ENCODE measurements at places on chromosomes 1 and 21.

- no peak for DNase-seq
These were observed 38.1 kb downstream of the RCSD1 start for GRCh38 chr1:167668108-167668507.

- DNase-seq = no peak
These were observed 3.4 kb downstream of the FAM43B start for GRCh38 chr1:20555758-20556120.

GRCh38 chr1:214002472-214002871 is 14.7 kb downstream of the PROX1 start:
- DNase-seq = no peak

GRCh38 chr1:165695031-165695430 is 3.3 kb downstream of the ALDH9A1 start:
- no peak for DNase-seq

GRCh38 chr1:22326372-22326915 is 125.2 kb upstream of the ZBTB40 start:
- DNase-seq = no peak

- no peak for DNase-seq
These were observed 257.7 kb downstream of the KCNH1 start for GRCh38 chr1:210876275-210876674.

- no peak for DNase-seq
These were observed 178.6 kb downstream of the PRDM16 start for GRCh38 chr1:3247521-3248121.

GRCh38 chr1:11502516-11502915 is 23.6 kb downstream of the DISP3 start:
- no peak for DNase-seq

DNA sequence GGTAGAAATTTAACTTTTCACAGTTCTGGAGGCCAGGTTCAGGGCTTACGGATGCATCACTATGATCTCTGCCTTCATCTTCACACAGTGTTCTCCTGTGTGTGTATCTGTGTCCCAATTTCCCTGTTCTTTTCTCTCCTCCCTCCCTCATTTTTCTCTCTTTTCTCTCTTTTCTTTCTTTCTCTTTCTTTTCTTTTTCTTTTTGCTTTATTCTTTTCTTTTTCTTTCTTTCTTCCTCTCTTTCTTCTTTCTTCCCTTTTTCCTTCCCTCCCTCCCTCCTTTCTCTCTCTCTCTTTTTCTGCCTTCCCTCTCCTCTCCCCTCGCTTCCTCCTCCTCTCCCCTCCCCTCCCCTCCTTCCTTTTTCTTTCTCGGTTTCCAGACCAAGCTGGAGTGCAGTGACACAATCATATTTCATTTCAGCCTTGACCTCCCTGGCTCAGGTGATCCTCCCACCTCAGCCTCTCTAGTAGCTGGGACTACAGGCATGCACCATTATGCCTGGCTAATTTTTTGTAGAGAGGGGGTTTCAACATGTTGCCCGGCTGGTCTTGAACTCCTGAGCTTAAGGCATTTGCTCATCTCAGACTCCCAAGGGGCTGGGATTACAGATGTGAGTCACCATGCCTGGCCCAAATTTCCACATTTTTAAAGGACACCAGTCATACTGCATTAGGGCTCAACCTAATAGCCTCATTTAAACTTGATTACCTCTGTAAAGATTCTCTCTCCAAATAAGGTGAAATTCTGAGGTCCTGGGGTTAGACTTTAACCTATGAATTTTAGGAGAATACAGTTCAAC is 115.9 kb downstream of the HUNK start:
- no peak for DNase-seq

DNA sequence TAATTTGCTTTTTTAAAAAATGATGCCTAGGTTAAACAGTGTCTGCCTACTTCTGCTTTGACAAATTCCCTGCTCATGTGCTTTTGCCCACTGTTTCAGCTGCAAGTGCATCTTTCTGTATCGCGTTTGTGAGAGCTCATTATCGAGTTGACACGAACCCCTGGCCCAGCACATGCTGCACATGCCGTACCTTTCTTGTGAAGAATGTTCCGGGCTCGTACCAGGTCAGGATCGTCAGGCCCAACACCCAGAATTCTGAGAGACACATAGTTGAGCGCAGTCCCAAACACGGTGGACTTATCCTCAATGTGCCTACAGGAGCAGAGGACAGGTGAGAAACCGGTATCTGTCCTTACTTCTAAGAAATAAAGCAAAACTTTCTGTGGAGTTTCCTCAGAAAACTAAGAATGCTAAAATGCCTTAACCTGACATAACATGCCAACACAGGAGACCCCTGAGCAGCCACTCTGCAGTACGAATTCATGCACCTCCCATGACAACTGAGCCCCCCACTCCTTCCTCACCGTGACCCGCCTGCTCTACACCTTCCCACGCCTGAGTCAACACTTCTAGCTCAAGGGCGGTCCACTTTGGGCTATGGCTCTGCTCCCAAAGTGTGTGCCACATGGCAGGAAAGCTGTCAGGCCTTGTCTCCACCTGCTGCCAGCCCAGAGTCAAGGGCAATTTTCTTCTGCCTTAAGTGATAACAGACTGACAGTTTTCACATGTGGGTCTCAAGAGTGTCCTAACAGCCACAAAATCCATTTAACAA is 6.7 kb downstream of the LSS start:
- DNase-seq = no peak

DNA sequence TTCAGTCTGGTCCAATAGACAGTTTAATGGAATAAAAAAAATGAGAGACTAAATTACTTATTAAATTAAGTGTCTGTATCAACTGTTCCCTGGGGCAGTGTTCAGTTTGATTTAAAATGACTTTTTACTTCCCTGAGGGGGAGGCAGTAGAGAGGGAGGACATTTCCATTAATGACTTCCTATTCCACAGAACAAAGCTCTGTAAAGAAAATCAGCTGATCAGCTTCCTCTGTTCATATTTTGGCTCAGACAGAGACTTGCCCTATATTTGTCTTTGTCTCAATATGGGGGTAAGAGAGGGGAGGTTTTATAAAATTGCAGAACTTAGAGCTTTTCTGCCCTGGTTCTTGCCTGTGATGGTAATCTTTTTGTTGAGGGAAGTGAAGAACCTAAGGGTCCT is 8.4 kb downstream of the CFAP126 start:
- DNase-seq = no peak

DNA sequence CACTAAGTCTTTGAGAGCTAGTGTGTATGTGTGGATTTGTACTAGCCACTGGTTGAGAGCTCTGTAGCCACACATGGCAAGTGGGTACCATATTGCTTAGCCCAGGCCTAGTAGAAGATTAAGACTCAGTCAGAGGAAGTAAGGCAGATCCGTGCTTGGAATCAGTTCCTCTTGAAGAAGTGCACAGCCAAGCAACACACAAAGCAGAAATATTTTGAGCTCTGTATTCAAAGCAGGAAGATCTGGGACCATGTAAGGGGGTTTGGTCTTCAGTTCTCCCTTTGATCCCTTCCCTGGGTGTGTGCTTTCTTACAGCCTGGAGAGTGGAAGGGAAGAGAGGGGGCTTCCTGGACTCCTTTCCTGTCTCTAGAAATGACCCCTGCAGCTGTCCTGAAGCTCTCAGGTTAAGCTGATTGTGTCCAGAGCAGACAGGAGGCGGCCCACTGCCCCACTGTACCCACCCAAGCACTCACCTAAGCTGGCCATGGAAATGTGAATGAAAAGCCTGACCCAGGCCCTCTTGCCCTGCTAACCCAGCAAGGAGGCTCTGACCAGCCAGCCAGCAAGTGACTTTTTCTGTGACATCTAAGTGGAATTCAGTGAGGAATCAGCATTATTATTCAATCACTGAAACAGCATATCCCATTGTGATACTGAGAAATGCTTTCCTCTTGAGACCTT is 3.6 kb downstream of the ETS2 start:
- DNase-seq = no peak

All from activated naive CD4-positive, alpha-beta T cell (primary cell).